CD4-positive, alpha-beta T cell (primary cell): ENCODE measurements at places on chromosomes 5 and 9. TPM values are rescaled to one million over a fixed set of nuclear protein-coding genes. Genes with fewer than 3 reads are reported as not detected.

PCDHGB4 gene
- total RNA-seq: not detected

CSF1R gene
- total RNA-seq: 0.45 TPM

DNA sequence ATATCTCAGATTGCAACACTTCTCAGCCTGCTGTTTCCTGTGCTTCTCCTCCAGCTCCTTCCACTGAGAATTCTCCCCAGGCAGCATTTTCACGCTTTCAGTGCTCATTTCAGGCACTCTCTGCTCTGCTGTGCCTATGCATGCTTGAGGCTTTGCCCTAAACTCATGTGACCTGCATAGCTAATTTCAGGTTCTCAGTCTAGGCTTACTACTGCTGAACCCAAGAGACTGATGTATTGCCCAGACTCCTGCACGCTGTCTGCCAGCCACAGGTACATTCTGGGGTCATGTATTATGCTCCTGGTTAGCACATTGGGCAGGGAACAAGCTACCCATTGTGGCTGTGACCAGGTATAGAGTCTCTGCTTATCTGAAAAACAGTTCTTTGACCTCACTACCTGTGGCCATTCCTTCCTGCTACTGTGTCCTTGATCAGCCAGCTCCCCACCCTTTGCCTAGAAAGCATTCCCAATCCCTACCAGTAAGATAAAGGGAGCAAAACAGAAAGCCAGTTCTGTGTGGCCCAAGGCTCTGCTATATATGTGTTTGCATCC, 34.7 kb downstream of the PIP5K1B start:
- no peaks in the 10 kb centered on the region for H3K27me3 ChIP-seq
- no peaks in the 10 kb centered on the region for H3K36me3 ChIP-seq
- DNase-seq: no peak
- H3K4me3 ChIP-seq: no peak overlapping the region
- H3K27ac ChIP-seq: no peak overlapping the region

DNA sequence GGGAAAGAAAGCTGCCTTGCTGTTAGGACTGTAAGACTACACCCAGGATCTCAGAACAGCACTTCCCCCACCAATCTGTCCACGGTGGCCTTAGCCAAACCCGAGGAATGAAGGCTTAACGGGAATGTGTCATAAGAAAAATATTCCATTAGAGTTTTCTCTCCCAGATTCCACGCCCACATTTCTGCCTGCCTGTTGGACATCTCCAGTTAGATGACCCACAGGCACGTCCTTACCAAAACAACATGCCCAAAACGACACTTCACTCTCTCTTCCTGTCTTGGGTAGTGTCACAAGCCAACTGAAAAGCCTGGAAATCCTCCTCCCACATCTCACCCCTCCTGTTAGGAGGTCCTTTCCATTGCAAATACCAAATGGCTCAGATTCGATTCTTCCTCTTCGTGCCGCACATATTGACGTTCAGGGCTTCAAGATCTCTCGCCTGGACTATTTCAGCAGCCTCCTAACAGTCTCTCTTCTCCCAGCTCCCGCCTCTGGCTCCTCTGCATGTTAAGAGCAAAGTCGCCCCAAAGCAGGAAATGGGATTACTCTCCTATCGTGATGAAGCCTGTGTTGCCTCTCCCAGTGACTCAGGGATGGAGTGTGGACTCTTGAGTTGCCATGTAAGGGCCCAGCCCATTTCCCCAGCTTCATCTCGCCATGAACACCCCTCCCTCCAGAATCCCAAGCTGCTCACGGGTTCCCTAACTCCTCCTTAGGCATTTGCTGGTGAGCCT, 159.3 kb downstream of the NR3C1 start:
- no peak for DNase-seq
- H3K27ac ChIP-seq: no peak overlapping the region
- no peaks in the 10 kb centered on the region for H3K27me3 ChIP-seq
- H3K4me1 ChIP-seq: no peaks in the 10 kb centered on the region

DNA sequence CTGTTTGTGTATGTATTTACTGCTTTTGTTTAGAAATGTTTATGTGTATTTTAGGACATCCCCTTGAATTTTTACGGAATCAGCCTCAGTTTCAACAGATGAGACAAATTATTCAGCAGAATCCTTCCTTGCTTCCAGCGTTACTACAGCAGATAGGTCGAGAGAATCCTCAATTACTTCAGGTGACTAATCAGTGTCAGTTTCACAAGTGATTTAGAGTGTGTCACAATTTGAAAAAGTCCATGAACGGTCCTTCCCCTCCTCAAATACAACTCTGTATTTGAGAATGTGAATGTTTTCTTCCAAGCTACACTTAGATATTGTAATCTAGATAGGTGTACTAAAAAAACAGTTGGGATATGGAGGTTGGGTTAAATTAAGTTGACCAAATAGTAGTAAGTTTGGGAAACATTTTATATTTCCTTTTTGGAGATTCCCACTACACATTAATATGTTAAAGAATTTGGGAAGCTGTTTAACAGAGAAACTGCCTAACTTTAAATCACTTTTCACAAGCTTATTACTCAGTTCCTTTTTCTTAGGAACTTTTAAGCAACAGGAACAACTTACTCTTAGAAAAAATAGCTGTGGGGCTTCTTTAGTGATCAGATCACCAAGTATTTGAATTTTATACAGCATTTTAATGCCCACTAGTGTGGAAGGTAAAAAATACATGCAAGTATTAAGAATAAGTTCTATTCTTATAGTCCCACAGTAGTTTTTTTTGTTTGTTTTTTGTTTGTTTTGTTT, 40.9 kb downstream of the RAD23B start:
- DNase-seq: no peak
- no peak overlapping the region for H3K27ac ChIP-seq
- no peak overlapping the region for H3K4me3 ChIP-seq
- H3K36me3 ChIP-seq: peaks cover 69% of the 10 kb centered on the region
- no peaks in the 10 kb centered on the region for H3K4me1 ChIP-seq

DNA sequence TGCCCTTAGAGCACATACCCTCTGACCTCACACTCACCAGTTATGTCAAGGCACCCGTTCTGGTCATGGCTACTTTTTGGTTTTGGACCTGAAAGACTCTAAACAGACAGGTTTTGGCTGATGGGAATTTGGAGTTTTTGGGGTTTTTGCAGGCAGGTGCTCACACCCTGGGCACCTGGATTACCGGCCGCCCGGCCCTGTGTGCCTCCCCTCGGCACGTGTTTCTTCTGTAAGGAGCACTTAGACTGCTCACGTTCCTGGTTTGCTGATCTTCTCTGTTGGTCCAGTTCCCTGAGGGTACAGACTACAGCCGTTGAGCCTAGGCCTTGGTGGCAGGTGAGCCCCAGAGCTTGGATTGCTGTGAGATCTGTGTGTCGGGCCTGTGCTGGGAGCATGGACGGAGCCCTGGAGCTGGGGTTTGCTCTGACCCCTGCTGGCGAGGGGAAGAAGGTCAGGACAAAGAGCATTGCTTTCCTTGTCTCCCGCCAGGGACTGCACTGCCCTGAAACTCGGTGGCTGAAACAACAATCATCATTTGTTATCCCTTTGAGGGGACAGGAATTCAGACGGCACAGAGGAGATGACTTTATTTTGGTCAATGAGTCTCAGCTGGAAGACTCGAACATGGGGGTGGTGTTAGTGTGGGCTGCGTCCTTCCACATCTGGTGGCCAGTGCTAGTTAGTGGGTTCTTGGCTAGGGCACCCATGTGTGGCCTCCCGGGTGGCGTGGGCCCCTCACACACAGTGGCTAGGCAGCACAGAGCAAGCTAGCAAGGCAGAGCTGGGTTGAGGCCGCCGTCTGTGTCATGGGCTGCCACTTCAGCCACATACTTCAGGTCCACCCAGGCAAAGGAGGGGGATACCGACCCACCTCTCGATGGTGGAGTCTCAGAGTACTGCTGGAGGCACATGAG, 76.4 kb downstream of the EHMT1 start:
- peaks cover 3% of the 10 kb centered on the region for H3K36me3 ChIP-seq
- no peak overlapping the region for H3K27ac ChIP-seq
- DNase-seq: no peak
- no peak overlapping the region for H3K4me3 ChIP-seq
- no peaks in the 10 kb centered on the region for H3K27me3 ChIP-seq
